ENCODE measurements at places on chromosomes 16 and 17. TPM values are rescaled to one million over a fixed set of nuclear protein-coding genes. Genes with fewer than 3 reads are reported as not detected.
A peak's percentile ranks its signal among the peaks of the same experiment; 100 is the strongest.

DNA sequence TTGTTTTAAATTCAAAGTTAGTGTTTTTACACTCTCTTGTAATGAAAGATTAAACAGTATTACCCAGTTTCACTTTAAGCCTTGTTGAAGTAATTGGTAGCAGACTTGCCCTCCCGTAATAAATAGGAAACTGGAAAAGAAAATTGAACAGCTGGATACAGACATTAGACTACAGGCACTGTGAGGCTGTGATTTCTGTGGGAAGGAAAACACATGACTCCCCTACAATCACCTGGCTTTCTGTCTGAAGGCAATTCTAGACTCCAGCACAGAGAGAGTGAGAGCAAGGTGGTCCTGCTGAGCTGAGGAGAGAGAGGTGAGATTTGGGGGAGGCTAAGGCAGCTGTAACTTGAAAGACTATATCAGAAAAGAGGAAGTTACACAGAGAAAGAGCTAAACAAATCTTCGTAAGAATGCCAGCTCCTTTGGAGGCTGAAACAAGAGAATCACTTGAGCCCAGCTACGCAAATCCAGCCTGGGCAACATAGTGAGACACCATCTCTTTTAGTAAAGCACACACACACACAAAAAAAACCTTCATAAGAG, 57.8 kb upstream of the CDYL2 start:
- no peak overlapping the region for H3K27ac ChIP-seq
- no peaks in the 10 kb centered on the region for H3K4me1 ChIP-seq
- H3K27me3 ChIP-seq = peaks cover 4% of the 10 kb centered on the region
- H3K4me3 ChIP-seq = no peak overlapping the region

DNA sequence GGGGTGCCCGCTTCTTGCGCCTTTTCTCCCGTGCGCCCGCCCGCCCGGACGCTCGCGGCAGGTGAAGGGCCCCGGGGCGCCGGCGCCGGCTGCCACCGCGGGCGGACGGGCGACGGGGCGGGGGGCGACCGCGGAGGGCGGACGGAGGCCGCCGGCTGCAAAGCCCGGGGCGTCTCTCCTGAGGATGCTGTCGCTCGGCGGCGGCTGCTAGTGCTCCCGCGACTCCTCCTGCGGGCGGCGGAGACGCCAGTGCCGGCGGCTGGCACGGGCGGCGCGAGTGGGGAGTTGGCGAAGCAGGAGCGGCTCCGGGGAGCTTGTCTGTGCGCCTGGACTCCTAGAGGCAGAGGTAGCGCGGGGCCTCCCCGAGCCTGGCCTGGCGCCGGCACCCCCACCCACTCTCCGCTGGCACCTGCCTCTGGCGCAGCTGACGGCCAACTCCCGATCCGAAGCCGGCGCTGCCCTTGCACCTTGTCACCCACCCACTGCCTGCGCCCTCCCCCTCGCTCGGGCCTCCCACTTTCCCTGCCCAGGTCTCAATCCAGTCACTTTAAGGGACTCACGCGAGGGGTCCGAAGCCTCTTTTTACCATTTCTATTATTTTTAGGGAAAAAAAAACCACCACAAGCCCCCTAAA, at the start of gene FAM20A:
FAM20A (minus strand) TSS at position 437 of the 634 bp plus-strand sequence. CDS start 701 bp downstream, outside the sequence.
- H3K4me1 ChIP-seq = peaks cover 8% of the 10 kb centered on the region
- DNase-seq = peak; percentile 84
- peaks cover 67% of the 10 kb centered on the region for H3K27me3 ChIP-seq
- H3K27ac ChIP-seq = no peak within 1 kb of the TSS
- no peaks in the 10 kb centered on the region for H3K36me3 ChIP-seq

GRCh38 chr16:85361441-85362118, 249.3 kb upstream of the CIBAR2 start:
- no peak for DNase-seq
- peaks cover 66% of the 10 kb centered on the region for H3K4me1 ChIP-seq
- H3K4me3 ChIP-seq = no peak overlapping the region
- no peaks in the 10 kb centered on the region for H3K27me3 ChIP-seq

DNA sequence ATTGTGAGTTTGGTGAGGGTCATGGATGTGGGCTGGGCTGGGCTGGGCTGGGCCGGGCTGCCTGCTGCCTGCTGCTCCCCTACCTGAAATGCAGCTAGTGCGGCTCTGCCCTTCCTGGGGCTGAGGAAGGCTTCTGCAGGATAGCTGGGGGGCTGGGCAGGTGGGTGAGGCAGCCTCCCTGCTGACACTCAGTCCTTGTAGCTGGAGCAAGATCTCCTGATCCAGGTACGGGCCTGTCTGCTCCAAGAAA, 4.7 kb downstream of the RPL13 start:
- peaks cover 49% of the 10 kb centered on the region for H3K4me1 ChIP-seq
- H3K4me3 ChIP-seq = no peak overlapping the region
- peaks cover 35% of the 10 kb centered on the region for H3K36me3 ChIP-seq
- peak overlapping the region; percentile 14 for H3K27ac ChIP-seq
- DNase-seq = no peak

GRCh38 chr17:81230043-81230820, 7.5 kb upstream of the CEP131 start:
- H3K4me3 ChIP-seq = no peak overlapping the region
- H3K27ac ChIP-seq = no peak overlapping the region
- H3K36me3 ChIP-seq = peaks cover 20% of the 10 kb centered on the region
- no peaks in the 10 kb centered on the region for H3K4me1 ChIP-seq
- no peak for DNase-seq
- no peaks in the 10 kb centered on the region for H3K27me3 ChIP-seq

ZPBP2 gene
- total RNA-seq = not detected

All from osteocyte (in vitro differentiated cells).